ENCODE measurements at places on chromosomes 11 and 22.

- DNase-seq, result no peak
Observed at GRCh38 chr22:19105456-19105855, 16.8 kb downstream of the DGCR2 start.

GRCh38 chr11:104588970-104589369 lies 309.3 kb downstream of the CASP12 start:
- DNase-seq, result no peak

GRCh38 chr11:101872171-101872882 lies 42.5 kb upstream of the CEP126 start:
- DNase-seq, result no peak

DNA sequence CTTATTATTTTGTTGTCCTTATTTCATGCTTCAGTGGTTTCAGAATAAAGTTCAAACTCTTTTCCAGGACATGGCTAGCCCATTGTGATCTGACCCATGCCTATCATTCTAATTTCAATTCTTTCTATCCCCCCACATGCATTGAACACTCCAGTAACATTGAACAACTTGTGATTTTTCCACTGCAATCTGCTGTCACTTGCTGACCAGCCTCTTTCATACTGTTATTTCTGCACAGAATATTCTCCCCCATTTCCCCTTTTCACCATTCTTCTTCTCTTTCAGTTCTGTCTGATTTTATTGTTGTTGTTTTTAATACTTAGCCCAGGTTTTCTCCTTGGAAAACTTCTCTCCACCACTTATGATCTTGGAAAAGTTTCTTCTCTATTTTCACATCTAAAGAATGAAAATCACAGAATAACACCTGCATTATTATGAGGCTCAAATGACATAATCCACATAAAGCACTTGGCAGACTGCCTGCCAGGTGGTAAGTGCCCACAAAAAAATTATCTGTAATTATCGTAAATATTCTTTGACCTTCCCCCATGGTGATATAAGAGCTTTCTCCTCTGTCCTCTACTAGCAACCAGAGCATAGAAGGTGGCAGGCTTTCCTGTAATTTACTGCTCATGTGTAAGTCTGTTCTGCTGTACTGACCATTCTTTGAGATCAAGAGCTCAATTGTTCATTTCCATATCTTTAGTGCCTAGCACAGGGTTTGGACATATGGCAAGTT lies 51.9 kb upstream of the EED start:
- DNase-seq, result no peak

DNA sequence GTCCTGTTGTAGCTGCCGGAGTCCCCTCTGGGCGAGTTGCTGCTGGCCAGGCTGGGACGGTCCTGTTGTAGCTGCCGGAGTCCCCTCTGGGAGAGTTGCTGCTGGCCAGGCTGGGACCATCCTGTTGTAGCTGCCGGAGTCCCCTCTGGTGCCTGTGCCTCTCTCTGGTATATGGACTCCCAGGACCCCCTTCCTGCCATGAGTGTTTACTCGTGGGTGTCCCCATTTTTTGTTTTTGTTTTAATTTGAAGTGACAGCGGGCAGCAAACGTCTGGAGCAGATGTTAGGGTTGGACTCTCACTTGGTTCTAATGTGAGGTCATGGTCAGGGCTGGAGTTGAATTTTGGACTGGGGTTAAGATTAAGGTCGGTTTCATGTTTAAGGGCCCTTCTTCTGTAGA lies 14.2 kb downstream of the SHANK3 start:
- no peak for DNase-seq

DNA sequence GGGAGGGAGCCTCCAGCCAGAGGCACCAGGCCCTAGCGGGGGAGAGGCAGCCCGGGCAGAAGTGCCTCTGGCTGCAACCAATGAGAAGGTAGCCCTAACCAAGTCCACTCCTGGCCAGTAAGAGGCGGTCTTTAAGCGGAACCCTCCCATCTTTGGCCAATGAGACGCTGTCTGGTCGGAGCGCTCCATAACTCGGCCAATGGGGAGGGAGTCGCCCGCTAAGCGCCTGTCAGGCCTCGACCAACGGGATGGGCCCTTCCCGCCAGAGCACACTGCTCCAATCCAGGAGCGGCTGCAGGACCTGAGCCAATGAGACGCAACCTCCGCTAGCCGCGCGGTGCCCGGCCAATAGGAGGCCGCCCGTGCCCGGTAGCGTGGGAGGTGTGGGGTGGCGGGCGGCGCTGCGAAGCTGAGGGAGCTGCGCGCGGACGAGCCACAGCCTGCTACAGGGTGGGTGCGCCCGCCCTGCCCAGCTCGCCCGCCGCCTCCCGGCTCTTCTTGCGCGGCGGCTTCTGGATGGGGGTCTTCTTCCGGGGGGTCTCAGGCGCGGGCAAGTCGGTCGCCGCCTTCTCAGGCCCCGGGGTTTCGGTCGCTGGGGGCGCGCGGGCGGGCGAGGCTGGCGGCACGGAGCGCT lies 12.6 kb downstream of the SCARF2 start:
- DNase-seq, result no peak

GRCh38 chr11:134032043-134032442 lies 36.8 kb upstream of the JAM3 start:
- no peak for DNase-seq

GRCh38 chr11:93288767-93289166 lies 41.8 kb upstream of the DEUP1 start:
- no peak for DNase-seq

DNA sequence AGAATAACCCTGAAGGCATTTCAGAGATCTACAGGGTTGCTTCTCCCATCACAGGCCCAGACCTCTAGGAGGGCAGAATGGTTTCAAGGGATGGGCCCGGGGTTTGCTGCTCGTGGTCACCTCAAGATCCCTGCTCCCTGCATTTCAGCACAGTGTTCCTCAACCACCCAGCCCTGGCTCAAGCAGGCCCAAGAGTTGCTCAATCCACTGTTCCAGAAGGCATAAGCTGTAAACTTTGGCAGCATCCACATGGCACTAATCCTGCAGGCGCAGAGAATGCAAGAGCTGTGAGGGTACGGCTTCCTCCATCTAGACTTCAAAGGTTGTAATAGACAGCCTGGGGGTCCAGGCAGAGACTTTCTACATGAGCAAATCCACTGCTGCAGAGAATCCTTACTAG lies 225.0 kb upstream of the UBASH3B start:
- no peak for DNase-seq

- DNase-seq, result no peak
Observed at GRCh38 chr11:130308886-130309285, 5.8 kb downstream of the ZBTB44 start.

DNA sequence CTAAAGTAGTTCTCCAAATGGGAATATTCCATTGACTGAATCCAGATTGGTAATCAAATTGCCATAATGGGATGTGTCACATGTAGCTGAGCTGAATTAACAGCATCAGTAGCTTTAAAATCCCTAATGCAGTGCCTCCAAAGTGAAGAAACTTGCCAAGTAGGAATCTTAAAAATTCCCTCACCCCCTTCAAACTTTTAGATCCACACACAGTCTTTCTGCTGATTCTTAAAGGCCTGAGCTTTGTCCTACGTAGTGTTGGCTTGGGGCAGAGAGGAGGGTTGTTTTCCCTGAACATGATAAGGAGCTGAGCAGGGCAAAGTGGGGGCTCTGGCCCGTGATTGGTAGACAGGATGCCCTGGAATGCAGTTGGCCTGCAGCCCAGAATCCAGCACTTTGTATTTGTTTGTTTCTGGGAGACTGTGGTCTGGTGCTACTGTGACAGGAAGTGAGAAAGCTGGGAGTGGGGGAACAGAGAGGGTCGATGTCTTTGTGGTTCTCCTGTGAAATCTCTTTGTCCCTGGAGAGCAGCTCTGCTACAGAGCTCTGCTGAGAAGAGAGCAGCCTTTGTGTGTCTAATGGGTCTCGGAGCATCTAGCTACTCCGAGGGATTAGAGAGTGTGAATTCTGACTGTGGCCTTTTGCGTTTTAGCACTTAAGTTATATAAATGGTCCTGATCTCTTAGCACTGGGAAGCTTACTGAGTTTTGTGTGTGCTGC lies 16.9 kb downstream of the CTNND1 start:
- no peak for DNase-seq

GRCh38 chr11:30545507-30545906 lies 40.6 kb downstream of the MPPED2 start:
- DNase-seq, result no peak

GRCh38 chr11:32987851-32988250 lies 27.8 kb upstream of the DEPDC7 start:
- no peak for DNase-seq

- no peak for DNase-seq
Observed at GRCh38 chr22:28892175-28892731, 8.9 kb downstream of the ZNRF3 start.

GRCh38 chr11:104159356-104159755 lies 4.6 kb downstream of the PDGFD start:
- DNase-seq, result no peak

GRCh38 chr11:90446207-90446606 lies 223.4 kb upstream of the CHORDC1 start:
- no peak for DNase-seq

- no peak for DNase-seq
Observed at GRCh38 chr22:22454997-22455396, 53.5 kb downstream of the ZNF280B start.

DNA sequence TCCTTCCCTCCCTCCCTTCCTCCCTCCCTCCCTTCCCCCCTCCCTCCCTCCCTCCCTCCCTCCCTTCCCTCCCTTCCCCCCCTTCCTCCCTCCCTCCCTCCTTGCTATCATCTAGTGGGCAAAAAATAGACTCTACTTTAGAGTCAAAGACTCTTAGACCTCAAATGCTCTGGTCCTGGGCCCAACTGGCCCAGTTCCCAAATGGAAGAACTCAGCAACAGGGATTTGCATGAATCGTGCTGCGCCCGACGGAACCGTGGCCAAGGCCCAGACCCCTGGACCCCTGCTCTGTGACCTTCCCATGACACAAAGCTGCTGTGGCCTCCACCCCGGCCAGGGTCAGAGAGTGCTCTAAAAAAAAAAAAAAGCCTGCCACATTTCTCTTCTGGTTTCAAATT lies 97.4 kb downstream of the WNT7B start:
- no peak for DNase-seq

DNA sequence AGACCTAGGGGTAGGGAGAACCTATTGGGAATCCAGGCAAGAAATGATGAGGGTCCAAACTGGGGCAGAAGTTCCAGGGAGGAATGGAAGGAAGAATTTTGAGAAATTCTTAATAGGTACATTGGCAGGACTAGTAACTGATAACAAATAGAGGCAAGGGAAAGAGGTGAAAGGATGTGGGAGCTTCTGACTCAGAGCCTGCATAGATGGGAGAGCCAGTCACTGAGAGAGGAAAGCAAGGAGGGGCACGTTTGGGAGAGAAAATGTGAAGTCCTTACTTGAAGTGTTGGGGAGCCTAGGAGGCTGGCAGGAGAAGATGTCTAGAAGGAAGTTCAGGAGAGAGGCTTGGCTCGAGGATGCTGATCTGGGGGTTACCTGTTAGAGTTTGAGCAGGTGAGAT lies 104.6 kb upstream of the NCAM1 start:
- no peak for DNase-seq
